HS-27A (cell line): ENCODE measurements at places on chromosomes 4 and X.

DNA sequence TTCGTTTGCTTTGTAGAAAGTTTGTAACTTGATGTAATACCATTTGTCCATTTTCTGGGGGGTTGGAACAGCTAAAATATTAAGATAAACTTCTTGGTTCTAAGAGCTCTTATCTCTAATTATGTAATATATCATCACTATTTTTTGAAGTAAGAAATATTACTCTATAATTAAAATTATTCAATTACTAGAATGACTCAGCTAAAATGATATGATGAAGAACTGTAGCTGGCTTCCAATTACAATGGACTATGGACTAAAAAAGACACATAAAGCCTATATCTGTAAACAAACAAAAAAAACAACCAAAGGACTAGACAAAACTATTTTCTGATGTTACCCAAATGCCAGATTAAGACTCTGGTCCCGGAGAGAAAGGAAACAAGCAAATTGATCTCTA is 569.4 kb downstream of the PCDH18 start:
- DNase-seq: no peak

DNA sequence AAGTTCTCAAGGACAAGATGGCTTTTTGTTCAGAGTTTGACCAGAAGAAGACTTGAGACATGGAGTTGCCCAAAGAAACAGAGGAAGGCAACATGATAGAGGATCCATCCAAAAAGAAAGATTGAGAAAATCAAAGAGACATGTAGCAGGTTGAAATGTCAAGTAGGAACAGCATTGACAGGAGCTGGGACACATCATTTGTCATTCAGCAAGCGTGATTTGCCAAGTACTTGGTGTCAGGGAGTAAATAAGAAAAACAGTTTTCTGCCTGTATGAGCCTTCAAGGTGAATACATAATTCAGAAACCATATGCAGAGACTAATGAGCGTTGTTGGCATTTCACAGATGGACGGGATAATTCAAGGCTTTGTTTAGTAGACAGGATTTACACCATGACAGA is 11.2 kb downstream of the SMIM31 start:
- DNase-seq: no peak

- no peak for DNase-seq
These were observed 133.4 kb upstream of the SMAD1 start for GRCh38 chr4:145348291-145348690.

DNA sequence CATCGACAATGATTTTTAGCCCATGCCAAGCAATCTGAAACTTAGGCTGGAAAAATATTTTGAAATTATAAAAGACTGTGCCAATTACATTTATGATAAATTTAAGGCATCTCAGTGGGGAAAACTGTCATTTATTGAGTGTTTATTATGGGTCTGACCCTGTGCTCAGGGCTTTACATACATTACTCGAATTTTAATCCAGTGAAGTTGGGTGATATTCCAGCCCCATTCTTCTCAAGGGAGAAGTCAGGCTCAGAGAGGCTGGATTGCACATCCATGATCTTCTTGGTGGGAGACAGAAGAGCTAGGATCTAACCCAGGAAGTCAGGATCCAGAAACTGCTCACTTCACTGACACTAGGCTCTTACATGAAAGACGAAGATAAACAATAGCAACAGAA is 260.8 kb downstream of the QDPR start:
- no peak for DNase-seq

GRCh38 chr4:186900984-186901383 is 177.3 kb upstream of the FAT1 start:
- DNase-seq: no peak

GRCh38 chr4:27094783-27095182 is 234.1 kb downstream of the STIM2 start:
- no peak for DNase-seq

DNA sequence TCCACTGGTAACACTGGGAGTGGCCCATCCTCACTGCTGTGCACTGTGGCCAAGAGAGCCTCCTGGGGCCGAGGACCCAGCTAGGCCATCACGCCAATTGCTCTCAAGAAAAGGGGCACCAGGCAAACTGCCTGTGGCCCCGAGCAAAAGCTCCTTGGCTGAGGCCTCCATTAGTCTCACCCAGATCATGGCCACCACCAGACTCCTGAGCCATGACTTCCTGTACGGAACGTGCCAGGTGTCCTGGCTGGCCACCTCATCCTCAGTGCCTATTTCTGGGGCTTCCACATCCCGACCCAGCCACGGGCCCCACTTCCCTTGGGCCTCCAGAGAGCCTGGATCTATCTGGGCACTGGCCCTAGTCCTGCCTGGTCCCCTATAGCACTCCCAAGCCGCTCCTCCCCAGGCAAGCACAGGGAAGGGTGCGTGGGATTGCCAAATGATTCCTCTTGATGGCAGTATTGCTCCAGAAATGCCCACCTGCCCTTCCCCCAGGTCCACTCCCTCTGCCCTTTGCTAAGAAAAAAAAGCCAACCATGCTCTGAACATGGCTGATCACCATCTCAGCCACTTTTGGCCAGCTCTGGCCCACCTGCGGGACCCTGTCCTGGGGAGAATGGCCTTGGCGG is 212.6 kb upstream of the AGTR2 start:
- no peak for DNase-seq

DNA sequence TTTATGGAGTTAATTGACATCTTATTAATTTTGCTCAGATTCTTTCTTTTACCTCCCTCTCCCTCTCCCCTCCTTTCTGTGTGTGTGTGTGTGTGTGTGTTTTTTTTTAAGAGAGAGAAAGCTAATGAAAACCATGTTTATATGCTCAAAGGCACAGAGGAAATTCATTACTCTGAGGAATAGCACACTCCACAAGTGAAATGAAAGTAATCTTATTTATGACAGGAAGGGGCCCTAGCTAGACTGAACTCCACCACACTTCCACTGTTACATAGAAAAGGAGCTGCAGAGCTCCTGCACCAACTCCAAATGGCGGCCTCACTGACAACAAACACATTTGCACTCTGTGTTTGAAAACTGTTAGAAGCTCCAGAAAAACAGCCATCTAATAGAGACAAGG is 150.6 kb downstream of the RASL11B start:
- DNase-seq: no peak

DNA sequence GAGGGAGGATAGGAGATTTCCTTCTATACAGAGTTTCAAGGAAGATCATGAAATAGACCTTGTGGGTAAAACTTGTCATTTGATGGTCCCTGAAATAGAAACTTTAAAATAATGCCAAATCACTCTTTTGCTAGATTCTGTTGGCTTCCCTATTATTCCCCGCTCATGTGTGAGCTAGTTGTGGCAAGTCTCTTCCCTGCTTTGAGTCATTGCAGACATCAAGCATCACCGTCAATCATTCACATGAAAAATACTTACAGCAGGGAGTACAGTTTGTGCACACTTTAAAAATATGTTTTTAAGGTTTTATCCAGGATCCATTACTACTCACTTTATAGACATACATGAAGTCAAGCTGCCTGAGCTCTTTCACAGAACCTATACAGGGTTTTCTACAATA is 35.2 kb upstream of the INPP4B start:
- no peak for DNase-seq

GRCh38 chrX:108020631-108021030 is 24.2 kb upstream of the VSIG1 start:
- DNase-seq: no peak

- DNase-seq: no peak
These were observed 84.7 kb downstream of the PPA2 start for GRCh38 chr4:105389167-105389566.

- no peak for DNase-seq
These were observed 772 bp downstream of the CYP4V2 start for GRCh38 chr4:186192066-186192612.

- DNase-seq: no peak
These were observed at the start of gene CCDC160 for GRCh38 chrX:134236626-134237614. CCDC160 (plus strand) TSS chrX:134237182; CDS start chrX:134244801, 7,619 bp downstream.

DNA sequence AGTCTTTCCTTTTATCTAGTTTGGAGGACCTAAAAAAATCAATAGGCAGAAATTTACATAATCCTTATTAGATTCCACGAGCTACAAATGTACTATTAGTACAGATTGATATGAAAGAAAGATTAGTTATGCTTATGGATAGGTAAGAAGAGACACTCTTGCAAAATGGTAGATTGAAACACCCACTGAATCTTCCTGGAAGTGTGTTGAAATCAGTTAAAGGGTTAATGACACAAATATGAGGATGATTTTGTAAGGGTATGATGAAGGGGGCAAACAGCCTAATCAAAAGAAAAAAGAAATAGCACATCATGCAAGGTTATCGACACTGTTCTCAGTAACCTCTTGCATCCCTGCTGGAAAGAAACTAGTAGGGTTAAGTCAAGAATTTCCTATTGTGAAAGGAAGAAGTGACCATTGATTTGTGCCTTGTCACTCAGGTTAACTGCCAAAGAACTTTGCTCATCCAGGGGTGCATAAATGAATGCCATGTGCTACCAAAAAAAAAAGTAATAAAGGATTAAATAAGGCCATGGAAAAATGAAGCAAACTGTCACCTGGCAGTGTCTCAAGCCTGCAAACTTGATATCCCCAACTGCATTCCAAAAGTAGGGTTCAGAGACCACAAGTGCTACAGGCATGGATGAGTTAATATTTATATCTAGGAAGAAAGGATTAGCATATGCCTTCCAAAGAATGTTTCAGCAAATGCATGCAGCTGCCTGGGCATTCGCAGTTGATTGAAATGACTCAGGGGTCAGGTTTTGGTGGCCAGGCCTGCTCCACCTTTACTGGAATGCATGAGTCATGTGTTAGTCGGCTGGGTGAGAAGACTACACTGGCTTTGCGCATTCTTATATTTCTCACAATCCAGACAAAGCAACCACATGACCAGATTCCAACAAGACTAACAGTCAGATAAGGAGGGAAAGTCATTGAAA is 78.3 kb upstream of the ATXN3L start:
- peak; percentile 78 for DNase-seq

- peak; percentile 86 for DNase-seq
These were observed 188.4 kb downstream of the SLC7A11 start for GRCh38 chr4:138053641-138054301.

GRCh38 chrX:109890300-109890699 is 112.6 kb upstream of the TMEM164 start:
- no peak for DNase-seq

DNA sequence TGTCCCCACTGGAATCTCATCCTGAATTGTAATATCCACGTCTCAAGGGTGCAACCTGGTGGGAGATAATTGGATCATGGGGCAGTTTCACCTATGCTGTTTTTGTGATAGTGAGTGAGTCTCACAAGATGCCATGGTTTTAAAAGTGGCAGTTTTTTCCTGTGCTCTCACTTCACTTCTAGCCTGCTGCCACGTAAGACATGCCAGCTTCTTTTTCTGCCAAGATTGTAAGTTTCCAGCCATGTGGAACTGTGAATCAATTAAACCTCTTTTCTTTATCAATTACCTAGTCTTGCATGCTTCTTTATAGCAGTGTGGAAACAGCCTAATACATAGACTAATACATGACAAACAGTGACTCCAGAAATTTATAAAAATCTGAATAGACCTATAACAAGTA is 1131.8 kb downstream of the PCDH7 start:
- no peak for DNase-seq

- no peak for DNase-seq
These were observed 42.1 kb downstream of the RBPJ start for GRCh38 chr4:26362745-26363439.

DNA sequence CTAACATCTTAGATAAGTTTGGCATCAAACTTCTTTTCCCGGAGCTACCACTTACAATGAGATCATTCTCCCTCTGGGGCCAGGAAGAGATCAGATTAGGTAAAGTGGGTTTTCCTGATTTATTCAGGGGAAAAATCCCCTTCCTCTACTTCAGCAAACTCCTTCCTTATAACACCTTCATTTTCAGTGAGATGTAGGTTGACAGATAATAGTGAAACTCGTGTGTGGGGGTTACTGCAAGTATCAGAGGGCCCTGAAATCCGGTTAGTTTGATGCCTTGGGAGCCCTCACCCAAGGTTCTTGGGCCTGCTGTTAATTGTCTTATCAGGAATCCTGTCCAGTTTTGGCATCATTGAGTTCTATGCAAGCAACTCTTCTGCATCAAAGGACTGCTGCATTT is 10.8 kb downstream of the FTHL17 start:
- DNase-seq: no peak

DNA sequence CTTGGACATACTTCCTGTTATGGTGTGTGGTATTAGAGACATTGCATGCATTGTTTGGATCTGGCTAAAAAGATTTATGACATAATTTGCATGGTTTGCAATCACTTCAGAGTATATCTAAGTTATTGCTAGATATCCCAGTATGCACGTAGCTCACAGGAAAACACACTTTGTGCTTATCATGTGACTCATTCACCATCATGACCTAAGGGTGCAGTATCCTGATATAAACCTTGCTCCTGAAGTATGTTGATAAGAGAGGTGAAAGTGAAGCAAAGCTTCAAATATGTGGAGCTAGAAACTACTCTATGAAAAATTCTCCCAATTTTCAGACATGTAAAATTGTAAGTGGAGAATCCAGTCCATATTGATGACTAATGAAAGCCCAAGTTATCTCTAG is 46.9 kb upstream of the GRXCR1 start:
- no peak for DNase-seq

DNA sequence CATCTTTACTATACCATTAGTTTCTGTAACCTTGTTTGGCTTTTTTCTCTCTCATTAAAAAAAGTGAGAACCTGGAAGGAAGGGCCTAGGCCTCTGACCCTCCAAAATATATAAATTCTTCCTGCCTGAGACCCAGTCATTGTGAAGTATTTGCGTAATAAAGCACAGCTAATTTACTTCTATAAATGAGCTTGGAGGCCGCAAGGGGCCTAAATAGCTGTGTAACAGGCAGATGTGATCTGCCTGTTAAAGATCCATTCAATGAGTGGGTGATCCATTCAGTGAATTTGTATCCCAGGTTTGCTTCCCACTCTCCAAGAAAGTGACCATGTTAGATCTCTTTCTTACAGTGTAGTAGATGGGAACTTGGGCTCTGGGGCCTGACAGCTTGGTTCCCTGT is 595 bp upstream of the PYURF start:
- DNase-seq: no peak

DNA sequence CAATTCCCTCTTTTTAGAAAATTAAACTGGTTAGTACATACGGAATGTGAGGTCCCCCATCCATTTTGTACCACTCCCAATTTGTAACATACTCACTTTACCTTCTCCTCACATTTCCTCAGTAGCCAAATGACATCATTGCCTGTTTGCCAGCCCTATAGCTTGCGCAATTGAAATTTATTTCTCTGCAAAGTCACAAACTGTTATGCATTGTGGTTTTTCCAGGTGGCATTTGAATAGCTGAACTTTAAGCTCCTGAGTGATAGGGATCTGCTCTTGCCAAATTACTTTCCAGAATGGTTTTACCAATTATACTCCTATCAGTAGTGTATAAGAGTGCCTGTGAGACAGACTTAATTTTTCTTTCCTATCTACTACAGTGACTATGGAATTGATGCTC is 7.7 kb downstream of the COL4A5 start:
- no peak for DNase-seq
